ENCODE measurements at places on chromosomes 1 and 21. TPM values are rescaled to one million over a fixed set of nuclear protein-coding genes. Genes with fewer than 3 reads are reported as not detected.

- peak; percentile 66 for DNase-seq
These were observed 75.1 kb upstream of the SIPA1L2 start for GRCh38 chr1:232704694-232705680.

DNA sequence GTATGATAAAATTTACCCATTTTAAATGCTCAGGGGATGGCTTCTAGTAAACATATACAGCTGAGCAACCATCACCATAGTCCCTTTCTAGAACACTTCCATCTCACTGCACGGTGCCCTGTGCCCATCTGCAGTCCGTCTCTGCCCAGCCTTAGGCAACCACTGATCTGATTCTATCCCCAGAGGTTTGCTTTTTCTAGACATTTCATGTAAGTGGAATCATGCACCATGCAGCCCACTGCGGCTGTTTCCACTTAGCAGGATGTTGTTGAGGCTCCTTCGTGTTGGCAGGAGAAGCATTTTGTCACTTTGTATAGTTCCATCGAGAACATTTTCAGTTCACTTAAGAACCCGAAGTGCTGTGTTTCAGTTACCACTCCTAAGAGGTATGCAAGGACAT is 27.8 kb upstream of the VAMP3 start:
- DNase-seq = no peak

DNA sequence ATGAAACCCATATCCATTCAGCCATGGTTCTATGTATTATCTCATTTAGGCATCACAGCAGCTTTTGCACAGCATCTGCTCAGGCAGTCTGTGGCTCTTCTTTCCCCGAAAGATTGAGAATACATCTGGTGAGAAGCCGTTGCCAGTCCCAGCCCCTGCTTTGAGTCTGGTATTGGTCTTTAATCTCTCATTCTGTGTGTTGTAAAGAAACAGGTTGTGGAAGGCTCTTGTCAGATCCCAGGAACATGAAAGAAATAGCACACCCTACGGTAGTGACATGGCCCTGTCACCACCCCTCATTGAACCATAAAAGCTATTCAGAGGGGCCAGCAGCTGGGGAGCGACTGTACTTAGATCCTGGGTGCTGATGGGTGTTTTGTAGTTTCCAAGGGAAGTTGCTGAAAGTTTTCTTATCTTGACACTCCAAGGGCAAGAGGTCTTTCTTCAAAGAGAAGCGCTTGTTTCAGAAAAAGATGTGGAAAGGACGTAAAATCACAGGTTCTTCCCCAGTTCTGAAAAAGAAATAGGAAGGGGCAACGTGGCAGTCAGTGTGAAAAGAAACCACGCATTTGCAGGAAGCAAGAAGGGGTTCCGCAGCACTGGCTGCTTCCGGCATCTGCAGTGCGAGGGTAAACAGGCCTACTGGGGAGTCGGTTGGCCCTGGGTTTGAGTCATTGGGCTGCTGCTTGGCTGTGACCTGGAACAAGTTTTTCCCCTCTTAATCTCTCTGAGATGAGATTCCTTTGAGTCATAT is 145.0 kb downstream of the DHRS3 start:
- DNase-seq = no peak

DNA sequence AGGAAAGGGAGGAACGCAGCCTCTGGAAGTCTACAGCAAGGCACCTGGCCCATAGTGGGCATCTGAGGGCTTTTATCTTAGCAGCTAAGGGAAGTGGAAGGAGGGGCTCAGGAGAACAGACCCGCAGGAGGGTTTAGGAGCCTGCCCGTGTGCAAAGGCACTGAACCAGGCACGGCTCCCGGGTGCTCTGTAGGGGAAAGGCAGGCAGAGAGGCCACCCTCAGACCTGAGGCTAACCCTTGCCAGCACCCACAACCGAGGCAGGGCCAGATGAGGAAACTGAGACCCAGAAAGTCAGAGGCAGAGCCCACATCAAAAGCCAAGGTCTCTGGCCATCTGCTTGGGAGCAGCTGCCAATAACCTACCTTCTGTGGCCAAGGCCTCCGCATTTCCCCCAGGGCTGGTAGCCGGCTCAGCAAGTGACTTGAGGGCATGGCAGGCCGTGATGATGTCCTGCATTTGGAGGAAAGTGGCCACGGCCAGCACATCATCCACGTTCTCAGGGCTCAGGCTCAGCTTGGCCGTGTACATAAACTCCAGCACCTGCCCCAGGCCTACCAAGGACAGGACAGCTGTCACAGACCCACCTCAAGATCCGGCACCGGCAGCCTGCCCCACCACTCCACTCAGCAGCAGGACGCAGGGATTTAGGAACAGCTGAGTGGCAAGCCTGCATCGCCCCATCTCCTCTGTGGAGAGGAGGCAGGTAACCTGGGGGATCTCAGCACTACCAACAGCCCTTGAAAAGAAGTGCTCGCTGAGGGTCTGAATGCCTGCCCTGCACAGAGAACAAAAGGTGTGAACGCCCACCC is 29.1 kb downstream of the ZBTB17 start:
- no peak for DNase-seq

- DNase-seq = no peak
These were observed 49.6 kb upstream of the ATP1A1 start for GRCh38 chr1:116323491-116323890.

APOBEC4 gene
- total RNA-seq = not detected

- DNase-seq = no peak
These were observed 609 bp downstream of the PIGK start for GRCh38 chr1:77218477-77219165.

DNA sequence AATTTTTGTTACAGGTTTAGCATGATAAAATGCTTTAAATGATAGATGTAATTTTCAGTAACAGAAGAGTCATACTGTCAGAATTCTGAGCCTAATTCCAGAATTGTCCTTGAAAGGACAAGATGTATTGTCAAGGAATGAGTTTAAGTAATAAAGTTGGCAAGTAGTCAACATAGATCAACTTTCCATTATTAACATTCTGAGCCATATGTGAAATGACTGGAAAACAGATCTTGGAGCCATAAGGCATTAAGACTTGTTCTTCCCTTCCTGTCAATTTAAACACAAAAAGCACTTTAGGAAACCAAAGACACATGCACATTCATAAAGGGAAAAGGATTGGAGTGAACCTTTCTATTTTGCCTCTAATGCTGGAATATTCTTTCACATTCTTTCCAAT is 107.0 kb downstream of the ODF2L start:
- DNase-seq = no peak

IL12RB2 gene
- 0.44 TPM for total RNA-seq

CITED4 gene
- total RNA-seq = 18.8 TPM

RIPPLY3 gene
- not detected for total RNA-seq

Data from right atrium auricular region (tissue), 2 donors.